ENCODE measurements at places on chromosomes 13 and 19.

DNA sequence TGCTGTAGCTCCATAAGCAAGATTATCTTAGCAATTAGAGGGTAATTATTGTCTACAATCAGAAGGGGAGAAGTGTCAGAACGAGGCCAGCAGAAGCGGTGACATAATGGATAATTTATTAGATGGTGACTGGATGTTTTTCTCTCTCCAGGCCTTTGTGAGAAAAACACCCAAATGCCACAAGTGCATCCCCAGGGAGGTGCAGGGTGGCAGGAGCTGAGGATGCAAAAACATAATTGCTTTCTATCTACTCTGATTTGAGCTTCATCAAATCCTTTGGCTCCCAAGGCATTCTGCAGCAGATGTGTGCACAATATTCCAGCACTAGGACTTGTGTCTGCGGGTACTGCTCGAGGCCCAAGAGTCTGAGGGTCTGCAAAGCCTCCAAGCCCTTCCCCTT lies 220.1 kb upstream of the SERP2 start:
- DNase-seq: no peak

GRCh38 chr19:6723108-6723618 lies 2.7 kb upstream of the C3 start:
- DNase-seq: peak; percentile 58

DNA sequence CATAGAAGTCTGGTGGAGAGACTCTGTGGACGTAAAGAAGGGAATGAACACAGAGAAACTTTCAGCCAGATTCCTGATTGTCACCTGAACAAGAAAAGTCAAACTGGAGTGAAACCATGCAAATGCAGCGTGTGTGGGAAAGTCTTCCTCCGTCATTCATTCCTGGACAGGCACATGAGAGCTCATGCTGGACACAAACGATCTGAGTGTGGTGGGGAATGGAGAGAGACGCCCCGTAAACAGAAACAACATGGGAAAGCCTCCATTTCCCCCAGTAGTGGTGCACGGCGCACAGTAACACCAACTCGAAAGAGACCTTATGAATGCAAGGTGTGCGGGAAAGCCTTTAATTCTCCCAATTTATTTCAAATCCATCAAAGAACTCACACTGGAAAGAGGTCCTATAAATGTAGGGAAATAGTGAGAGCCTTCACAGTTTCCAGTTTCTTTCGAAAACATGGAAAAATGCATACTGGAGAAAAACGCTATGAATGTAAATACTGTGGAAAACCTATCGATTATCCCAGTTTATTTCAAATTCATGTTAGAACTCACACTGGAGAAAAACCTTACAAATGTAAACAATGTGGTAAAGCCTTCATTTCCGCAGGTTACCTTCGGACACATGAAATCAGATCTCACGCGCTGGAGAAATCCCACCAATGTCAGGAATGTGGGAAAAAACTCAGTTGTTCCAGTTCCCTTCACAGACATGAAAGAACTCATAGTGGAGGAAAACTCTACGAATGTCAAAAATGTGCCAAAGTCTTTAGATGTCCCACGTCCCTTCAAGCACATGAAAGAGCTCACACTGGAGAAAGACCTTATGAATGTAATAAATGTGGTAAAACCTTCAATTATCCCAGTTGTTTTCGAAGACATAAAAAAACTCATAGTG lies 10.8 kb downstream of the ZNF101 start:
- no peak for DNase-seq

GRCh38 chr13:52787235-52787634 lies 47.6 kb upstream of the CNMD start:
- no peak for DNase-seq

DNA sequence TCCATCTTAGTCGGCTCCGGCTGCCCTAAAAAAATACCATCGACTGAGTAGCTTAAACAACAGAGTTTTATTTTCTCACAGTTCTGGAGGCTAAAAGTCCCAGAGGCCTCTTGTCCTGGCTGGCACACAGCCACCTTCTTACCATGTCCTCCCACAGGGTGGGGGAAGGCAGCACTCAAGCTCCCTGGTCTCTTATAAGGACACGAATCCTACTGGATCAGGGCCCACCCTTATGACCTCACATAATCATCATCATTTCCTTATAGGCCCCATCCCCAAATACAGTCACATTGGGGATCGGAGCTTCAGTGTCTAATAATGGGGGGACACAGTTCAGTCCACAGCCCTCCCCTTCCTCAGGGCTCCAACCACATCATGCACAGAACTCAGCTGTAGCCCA lies 2.6 kb upstream of the TUBA3C start:
- DNase-seq: no peak

DNA sequence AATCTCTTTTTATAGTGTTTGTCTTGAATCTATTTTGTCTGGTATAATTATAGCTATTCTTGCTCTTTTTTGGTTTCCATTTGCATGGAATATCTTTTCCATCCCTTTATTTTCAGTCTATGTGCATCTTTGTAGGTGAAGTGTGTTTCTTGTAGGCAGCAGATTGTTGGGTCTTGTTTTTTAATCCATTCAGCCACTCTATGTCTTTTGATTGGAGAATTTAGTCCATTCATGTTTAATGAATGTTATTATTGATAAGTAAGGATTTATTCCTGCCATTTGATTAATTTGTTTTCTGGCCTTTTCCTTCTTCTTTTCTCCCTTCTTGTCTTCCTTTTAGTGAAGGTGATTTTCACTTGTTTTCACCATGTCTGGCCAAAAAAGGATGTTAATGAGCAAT lies 11.7 kb upstream of the ZDHHC20 start:
- DNase-seq: no peak

- DNase-seq: no peak
These were observed 414.2 kb downstream of the FOXO1 start for GRCh38 chr13:40252241-40252640.

Measured in putamen (tissue), 1 donor.